ENCODE measurements at places on chromosomes 3 and 15.

- DNase-seq = no peak
Observed at GRCh38 chr15:71187526-71187925, 72.3 kb downstream of the THSD4 start.

DNA sequence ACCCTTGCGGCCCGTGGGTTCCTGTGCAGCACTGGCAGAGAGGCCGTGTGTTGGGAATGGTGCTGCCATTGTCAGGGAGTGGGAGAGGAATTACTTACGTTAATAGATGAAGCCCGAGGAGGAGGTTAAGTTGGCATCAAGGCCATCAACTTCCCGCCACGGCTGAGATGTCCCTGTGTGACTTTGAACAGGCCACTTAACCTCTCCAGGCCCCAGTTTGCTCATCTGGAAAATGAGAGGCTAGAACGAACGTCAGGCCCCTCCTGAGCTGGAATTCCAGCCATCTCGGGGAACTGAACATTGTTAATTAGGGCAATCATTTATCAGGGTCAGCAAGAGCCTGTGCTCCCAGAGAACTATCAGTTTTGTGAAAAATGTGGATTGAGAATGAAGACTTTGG, 91.4 kb upstream of the MYZAP start:
- DNase-seq = no peak

GRCh38 chr15:26157081-26157480, 294.0 kb upstream of the ATP10A start:
- DNase-seq = no peak

DNA sequence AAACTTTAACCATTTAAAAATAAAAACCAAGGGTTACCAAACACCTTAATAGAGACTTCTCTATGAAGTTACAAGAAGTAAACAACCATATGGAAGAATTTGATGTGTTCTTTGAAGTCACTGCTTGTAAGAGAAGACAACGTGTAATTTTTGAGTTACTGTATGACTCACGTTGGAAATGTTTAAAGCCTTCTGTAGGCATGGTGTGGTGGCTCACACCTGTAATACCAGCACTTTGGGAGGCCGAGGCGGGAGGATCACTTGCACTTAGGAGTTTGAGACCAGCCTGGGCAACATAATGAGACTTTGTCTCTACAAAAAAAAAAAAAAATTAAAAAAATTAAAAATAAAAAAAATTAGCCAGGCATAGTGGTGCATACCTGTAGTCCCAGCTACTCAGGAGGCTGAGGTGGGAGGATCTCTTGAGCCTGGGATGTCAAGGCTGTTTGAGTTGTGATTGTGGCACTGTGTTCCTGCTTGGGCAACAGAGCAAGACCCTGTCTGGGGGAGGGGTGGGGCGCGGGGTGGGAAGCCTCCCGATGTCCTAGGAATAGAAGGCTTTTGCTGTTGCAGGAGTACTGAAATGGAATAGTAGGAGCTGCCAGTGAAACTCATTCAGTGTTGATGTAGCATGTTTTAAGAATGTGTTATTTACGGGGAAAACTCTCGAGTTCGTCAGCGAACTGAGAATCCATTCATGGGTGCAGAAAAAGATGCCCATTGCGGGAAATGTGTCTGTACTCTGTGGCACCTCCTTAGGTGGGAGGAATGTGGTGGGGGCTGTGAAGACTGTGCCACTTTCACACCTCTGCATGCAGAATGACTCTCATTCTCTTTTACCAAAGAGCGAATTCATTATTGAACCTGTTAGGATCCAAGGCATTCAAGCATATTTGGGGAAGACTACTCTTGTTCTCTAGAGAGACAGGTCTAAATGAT, 134.2 kb downstream of the FNDC3B start:
- DNase-seq = no peak

DNA sequence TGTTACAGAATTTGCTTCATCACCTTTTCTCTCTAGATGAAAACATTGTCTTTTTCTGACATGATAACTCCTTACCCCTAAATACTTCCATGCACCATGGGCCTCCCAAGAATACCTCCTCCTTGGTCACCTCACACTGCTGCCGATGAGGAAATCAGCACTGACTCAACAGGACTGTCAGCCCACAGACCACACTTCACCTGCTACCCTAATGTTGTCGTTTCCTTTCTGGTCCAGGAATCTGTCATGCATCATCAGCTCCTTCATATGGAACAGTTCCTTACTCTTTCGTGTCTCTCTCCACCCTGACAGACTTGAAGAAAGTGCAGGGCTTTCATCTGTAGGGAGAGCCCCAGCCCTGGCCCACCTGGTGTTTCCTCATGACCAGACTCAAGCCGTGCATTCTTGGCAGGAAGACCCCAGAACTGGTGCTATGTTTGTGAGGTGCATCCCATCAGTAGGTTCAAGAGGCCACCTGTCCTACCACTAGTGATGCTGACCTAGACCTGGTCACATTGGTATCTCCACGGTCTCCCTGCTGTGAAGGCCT, 41.1 kb upstream of the PLXNA1 start:
- no peak for DNase-seq

- no peak for DNase-seq
Observed at GRCh38 chr3:194483850-194484249, 3.0 kb downstream of the ATP13A3 start.

DNA sequence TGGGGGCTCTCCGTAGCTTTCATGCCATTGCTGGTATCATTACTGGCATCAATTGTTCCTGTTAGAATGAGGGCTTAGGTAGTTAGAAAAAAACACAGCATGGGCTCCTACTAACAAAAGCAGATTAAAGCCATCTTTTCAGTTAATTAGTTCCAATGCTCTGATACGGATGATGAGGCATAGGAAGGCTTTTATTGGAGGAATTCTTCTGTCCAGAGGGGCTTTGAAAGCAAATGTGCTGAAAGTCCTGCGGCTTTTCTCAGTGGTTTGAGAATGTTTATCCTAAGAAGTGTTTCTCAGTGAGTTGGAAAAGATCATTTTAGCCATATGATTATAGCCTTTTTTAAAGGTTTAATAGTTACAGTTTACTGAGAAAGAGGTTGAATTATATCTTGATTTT, 198.5 kb downstream of the THSD4 start:
- no peak for DNase-seq

DNA sequence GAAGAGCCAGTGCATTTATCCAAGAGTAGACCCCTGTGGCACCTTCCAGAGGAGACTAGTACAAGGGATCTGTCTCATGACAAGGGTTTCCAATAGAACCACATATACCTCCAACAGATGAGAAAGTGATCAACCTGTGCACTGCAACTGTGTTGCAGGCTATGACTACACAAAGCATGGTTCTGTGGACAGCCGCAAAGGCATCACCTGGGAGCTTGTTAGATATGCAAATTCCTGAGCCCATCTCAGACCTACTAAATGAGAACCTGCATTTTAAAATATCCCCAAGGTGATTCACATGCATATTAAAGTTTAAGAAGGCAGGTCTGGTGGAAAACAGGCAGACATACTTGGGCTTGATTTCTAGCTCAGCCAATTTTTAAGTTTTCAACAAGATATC, 368.7 kb downstream of the FOXP1 start:
- DNase-seq = no peak

DNA sequence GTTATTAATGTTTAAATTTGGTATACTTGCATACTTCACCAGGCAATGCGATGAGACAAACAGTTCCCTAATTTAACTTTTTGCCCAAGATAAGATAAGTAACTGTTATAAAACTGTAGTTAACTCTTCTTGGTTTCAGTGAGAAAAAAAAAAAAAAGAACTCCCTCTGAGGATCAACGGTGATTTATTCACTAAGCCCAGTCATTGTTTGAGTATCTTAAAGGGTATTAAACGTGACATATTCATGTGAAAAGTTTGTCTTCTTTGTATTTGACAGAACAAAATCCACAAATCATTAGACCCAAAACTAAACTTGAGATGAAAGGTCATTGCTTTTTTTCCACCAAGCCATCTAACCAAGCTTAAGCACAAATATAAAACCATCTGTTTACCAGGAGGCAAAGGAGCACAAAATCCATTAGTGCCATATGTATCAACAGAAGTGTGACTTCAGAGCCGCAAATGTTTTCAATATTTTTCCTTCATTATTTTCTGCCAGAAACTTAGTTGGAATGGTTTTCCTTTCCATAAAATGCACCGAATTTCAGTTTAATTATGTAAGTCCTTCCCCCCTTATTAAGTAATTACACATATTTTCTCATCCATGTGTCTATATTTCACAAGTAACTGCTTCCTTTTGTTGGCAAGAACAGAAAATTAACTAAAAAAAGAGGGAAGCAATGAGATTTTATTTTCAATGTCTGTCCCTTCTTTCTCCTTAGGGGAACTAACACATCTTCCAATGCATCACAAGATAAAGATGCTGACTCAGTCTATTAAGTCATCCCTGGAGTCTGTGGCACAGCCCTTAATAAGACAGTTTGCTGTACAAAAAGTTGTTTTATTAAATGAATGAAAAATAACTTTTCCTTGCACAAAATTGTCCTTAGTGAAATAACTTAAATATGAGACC, 92.2 kb upstream of the RAP2B start:
- DNase-seq = no peak

- no peak for DNase-seq
Observed at GRCh38 chr3:12097971-12098370, 60.7 kb downstream of the TIMP4 start.

DNA sequence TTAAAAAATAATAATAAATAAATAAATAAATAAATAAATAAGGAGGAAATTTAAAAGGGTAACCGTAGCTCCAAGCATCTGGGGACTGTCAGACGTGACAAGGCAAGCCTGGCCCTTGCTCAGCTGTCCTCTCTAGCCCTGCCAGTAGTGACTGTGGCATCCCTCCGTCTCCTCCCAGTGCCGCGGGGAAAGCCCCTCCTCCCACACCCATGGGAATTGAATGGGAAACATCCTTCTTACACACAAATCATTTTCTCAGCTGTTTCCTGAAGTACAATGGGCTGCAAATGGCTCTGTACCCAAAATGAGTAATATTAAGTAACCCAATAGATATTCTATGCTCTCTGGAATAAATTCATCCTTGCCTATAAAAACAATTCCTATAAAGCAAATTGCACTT, 101.6 kb upstream of the RAD18 start:
- DNase-seq = no peak

GRCh38 chr15:67914537-67915460, 75.0 kb upstream of the RNU6-1 start:
- DNase-seq = no peak

- no peak for DNase-seq
Observed at GRCh38 chr3:15726881-15727280, 70.9 kb downstream of the ANKRD28 start.
